ENCODE measurements at places on chromosomes 1 and 21.

GRCh38 chr1:56517404-56518130 lies 61.8 kb downstream of the PLPP3 start:
- DNase-seq = no peak

DNA sequence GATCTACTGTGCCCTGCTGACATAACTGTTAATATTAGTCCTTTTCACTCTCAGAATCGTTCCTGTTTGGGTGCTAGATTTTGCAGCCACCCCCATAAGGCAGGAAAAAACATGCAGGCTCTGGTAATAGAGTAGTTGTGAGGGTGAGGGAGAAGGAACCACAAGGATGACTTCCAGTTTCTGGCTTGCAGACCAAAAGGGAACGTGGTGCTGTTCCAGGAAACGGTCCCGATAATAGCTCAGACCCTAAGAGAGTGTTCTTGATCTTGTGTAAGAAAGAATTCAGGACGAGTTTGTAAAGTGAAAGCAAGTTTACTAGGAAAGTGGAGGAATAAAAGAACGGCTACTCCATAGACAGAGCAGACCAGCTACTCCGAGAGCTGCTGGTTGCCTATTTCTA lies 50.7 kb upstream of the RHOU start:
- DNase-seq = no peak

DNA sequence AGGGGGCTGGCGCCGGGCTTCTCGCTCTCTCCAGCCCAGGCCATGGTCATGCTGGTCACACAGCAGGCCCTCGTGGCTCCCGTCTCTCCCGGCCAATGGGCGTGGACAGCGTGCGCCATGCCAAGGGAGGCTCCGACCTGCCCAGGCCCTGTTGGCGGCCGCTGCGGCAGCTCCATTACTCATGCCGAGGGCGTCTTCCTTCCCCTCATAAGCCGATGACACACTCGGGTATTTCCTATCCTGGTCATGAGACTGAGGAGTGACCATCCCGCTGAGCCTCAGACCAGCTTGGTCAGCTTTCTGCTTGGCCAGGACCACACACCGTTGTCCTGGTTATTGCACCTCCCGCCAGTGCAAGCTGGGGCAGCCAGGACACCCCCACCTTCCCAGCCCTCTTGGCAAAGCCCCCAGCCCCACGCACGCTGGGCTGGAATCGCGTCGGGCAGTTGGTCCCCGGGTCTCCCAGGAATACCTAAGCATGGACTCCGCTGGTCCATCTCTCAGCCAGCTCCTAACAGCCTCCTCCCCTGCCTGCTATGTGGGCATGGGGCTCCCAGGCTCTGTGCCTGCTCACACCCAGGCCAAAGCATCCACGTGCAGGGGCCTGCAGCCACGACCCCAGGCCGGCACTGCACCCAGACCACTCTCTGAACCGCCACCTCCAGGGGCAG lies 49.8 kb downstream of the ARHGEF16 start:
- no peak for DNase-seq

DNA sequence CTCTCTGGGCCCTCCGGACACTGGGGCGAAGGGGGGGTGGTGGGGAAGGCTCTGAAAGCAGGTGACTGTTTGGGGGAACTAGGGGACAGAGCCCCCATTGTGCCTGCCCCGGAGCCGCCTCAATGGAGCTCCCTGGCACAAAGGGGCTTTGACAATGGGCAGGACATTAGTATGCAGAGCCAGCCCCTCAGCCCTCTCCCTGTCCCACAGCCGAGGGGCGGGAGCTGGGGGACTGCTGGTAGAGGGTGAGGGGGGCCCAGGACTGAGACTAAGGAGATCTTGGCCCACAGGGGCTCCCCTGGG lies 7.8 kb downstream of the KCNJ10 start:
- DNase-seq = no peak

DNA sequence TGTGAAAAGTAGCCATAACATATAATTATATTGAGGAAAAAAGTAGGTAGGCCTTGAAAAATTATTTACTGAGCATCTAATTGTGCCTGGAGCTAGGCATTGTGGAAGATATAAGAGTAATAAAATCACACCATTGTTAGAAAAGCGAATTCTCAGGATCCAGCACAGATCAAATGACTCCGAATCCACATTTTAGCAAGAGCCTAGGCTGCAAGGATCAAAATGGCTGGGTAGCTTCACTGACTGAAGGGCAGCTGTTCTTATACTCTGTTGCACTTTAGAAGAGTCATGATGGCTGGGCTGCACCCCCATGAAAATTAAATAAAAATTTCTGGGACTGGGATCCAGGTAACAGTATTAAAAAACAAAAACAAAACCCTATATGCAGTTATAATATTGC lies 67.6 kb upstream of the HMCN1 start:
- no peak for DNase-seq

GRCh38 chr1:160850993-160851392 lies 11.7 kb downstream of the CD244 start:
- no peak for DNase-seq

DNA sequence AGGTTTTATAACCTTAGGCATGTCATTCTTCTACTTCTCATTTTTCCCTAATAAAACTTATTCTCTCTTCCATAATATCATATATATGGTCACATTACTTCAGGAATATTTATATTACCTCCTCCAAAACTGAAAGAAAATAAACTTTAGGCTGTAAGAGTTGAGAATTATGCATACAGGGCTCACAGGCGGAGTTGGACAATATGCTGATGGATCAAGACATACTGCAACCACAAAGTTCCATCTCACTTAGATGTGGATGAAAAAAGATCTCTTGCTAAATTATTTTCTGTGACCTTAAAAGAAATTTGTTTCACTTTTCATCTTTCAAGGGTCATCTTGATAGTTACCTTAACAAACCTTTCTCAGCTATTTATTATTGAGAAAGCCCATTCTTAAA lies 152.6 kb upstream of the PDE4B start:
- no peak for DNase-seq

- DNase-seq = no peak
Observed at GRCh38 chr1:162717548-162718184, 72.8 kb upstream of the HSD17B7 start.

DNA sequence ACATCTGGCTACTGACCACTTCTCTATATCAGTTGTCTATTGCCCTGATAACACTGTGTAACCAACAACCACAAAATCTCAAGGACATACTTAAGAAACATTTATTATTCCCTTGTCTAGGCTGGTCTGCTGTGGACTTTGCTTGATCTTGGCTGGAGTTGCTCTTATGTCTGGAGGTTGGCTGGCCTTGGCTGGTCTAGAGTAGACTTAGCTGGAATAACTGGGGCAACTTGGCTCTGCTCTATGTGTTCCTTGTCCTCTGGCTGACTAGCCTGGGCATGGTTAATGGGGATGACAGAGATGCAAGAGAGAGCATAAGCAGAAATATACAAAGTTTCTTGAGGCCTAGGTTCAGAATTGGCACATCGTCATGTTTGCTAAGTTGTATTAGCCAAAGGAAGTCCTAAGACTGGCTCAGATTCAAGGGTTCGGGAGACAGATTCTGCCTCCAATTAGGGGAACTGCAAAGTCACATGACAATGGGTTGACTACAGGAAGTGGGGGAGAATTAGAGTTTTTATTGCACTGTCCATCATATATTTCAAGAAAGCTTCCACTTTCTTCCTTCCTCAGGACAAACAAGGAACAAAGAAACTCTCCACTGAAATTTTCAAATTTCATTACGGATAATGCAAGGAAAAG lies 61.4 kb upstream of the HMCN1 start:
- no peak for DNase-seq

DNA sequence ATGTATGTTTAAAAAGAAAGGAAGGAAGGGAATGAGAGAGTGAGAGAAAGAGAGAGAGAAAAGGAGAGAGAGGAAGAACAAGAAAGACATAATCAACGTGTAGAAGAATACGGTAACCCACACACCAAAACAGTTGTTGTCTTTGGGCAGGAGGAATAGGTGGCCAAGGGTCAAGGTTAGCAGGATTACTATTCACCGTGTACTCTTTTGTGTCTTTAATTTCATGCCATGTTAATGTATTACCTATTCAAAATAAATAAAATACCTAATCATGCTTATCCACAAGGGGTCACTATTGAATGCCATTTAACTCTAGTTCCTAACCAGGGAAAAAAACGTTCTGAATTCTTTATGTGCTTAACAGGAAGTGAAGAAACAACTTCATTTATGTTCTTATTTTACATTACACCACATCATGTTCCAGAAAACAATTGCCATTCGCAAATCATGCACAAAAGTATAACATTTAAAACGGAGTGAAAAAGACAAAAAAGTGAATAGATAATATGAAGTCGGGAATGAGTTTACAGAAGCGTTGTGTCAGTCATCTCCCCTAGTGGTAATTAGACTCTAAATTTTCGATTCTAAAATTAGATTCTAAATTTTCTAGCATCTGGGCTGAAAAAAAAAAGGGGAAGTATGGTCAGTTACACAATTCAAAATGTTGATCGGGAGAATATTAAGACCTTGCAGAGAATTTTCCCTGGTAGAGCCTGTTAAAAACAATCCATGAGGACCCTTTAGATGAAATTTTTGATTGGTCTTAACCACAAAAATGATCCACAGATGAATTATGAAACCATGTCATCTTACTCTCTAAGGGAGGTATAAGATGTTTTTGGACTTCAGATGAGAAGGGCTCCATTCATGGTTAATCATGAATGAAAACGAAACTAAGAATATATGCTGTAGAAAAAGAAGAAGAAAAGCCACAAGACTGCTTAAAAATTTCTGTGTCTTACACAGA lies 700 bp upstream of the KMO start:
- DNase-seq = no peak

DNA sequence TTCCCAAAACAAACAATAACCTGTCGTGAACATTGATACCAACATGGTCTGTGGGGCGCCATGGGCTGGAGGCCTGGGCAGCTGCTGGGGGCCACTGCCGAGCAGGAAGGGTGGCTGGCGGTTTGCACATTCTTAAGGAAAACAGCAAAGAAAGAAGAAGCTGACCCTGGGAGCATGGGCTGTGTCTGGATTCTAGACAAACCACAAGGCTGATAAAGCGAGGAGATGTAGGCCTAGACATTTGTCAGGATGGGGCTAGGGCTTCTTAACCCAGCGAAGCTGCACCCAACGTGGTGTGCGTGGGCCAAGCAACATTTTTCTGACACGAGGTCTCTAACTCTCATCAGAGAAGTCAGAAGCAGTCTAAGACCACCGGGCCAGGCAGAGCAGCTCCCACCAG lies 322.1 kb upstream of the VAMP3 start:
- no peak for DNase-seq

All from stimulated activated CD8-positive, alpha-beta memory T cell treated with anti-CD3 and anti-CD28 coated beads, Interleukin-2, amount 100 ng/mL, for 1 hour (primary cell).